ENCODE measurements at places on chromosomes 3 and 15.

DNA sequence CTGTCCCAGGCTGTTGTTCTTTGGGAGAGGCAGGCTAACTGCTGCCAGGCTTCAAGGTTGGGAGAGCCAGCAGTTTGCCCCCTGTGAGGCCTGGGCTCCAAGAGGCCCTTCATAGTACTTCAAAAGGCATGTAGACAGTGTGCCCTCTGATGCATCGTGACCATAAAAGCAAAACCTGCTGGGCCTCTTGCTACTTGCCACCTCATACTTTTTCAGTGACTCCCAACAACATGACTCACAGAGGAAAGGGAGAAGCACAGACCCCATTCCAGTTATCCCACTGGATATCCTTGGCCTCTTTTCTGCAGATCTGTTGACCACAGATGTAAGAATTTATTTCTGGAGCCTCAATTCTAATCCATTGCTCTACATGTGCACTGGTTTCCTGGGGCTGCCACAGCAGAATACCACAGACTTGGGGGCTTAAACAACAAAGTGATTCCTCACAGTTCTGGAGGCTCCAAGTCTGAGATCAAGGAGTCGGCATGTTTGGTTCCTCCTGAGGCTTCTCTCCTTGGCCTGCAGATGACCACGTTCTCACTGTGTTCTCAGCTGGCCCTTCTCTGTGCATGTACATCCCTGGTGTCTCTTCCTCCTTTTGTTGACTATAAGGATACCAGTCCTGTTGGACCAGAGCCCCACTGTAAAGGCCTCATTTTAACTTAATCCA, 8.9 kb upstream of the NSMCE3 start:
- DNase-seq: no peak

- DNase-seq: no peak
Measured at GRCh38 chr3:112670824-112671223, 29.9 kb upstream of the CCDC80 start.

DNA sequence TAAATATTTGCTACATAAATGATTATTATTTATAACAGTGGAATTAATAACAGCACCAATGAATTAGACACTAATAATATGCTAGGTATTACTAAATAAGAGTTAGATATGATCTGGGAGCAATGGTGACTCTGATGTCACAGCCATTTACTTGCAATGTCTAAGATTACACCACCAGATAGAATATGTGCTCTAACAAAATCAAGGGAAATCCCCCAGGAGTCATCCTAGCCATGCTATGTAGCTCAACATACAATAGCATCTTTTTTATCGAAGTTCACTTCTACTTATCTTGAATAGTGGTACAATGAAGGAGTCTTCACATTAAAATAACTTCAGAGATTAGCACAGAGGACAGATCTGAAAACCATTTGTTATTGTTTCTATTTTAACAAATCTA, 154.0 kb downstream of the FMN1 start:
- DNase-seq: no peak

DNA sequence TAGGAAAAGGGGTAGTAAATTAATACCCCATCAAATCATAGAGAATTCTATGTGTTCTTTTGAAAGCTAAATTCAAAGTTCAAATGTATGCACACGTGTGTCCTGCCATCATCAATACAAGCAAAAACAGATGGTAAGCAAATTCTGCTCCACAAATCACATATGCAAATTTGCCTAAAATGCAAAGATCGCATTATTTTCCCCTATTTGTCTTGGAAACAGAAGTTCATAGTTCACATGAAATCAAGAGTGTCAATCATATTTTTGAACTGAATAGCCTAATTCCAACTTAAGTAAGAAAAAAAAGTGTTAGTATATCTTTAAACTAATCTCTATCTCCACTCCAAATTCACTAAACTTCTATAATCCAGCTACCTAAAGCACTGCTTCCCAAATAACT, 8.5 kb downstream of the ADAM10 start:
- DNase-seq: no peak
